ENCODE measurements at places on chromosomes 6 and 20.

GRCh38 chr6:39088331-39088730 lies 26.7 kb downstream of the SAYSD1 start:
- no peak for DNase-seq

DNA sequence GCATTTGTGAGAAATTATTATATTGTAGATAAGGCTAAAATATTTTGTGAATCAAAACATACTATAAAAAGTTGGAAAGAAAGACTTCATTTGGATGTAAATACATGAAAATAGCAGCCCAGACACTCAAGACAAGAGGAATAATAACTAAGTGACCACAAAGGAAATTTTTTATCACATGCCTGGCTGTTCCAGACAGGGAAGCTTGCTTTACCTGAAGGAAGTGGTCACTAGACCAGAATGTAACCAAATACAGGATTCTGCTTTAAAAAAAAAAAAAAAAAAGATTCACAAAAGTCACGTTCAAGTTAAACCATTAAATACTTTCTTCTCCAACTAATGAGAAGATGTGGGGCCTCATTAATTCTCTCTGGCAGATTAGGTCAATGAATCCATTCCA lies 9.3 kb upstream of the HLA-DQB2 start:
- no peak for DNase-seq

DNA sequence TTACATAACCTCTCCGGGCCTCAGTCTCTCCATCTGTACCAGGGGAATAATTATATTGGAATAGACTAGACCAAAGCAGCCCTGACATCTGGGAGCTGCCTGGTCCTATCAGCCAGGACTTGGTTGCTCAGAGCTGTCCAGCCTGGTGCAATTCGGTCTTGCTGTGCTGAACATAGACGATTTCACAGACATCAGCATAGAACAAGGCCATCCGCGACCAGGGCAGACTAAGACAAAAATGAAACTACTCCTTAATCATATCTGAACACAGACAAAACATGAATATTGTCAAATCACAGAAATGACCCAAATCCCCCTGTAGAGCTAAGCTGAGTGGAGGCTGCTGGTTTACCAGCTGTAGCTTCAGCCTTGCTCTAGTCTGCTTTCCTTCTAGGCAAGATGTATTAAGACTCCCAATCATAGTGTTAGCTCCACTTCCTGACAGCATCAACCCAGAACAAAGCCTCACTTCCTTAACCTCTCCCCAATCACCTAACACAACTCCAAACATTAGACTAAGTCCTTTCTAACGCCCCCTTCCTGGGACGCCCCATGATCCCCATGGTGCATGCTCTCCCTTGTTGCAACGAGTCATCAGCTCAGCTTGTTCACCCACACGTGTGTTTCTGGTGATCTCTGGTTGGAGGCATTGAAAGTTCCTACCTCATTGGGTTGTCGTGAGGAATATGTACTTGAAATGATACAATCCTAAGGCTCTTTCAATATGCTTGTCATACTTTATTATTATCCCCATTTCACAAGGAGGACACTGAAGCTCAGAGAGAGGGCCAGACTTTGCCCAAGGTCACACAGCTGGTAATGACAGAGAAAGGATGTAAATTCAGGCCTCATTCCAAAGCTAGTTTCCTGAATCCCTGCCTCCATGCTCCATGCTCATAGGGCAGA lies 3.5 kb upstream of the MAPK13 start:
- no peak for DNase-seq

DNA sequence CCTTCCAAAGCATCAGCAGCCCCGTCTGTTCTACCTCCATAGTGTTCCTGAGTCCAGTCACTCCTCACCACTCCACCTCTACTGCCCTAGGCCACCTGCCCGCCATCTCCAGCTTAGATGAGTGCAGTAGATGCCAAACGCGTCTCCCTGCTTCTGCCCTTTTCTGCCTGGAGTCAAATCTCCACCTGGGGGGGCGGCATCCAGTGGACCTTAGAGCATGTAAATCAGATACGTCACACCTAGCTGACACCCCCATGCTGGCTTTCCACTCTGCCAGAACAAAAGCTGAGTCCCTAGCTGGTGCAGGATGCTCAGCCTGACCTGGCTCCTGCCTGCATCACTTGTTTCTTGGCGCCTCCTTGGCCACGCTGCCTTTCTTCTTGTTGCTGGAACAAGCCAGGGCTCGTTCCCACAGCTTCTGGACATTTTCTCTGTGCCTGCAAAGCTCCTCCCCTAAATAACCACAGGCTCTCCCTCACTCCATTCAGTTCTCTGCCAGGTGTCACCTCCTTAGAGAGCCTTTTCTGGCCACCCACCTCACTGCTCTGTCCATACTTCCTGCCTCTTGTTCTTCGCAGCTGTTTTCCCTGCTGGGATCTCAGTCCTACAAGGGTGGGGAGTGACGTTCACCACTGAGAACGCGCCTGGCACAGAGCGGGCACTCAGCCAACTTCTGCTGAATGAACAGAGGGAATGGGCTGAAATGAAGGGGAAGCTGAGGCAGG lies 5.8 kb downstream of the DDR1 start:
- DNase-seq: no peak

DNA sequence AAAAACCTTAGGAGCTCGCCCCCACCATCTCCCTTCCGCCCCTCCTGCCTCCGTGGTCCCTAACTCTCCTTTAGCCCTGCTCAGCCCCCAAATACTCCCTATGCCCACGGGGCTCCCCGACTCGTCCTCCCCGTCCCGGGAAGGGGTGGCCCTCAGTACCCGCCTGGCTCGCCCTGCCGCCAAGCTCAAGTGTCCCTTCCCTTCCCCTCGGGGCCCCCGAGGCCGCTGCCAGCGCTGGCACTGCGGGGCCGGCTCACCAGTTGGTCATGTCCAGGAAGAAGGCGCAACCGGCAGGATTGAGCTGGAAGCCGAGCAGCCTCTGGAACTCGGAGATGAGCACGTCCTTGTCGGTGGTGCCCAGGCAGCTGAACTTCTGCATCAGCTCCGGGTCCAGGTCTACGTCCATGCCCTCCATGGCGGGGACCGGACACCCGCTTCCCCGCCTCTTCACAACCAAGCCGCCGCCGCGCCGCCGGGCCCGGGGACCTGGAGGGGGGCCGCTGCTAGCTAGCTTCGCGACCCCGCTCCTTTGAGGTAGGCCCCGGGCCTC lies 303 bp downstream of the ILRUN start:
- peak; percentile 20 for DNase-seq

DNA sequence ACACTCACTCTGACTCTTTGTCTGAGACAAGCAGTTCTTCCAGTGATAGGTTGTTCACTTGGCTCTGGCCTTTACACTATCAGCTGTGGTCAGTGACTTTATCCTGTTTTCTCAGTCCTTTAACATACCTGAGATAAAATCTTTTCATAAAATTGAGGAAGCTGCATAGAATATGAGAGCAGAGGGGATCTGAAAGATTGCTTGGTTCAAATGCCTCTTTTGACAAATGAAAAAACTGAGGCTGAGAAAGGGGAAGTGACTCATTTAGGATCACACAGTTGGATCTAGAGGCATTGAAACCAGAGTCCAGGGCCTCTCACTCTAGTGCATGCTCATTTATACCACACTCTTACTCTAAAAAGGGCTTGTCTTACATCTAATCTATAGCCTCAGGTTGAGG lies 277.0 kb upstream of the TBX18 start:
- DNase-seq: no peak

GRCh38 chr6:36677753-36678487 lies 594 bp upstream of the CDKN1A start:
- no peak for DNase-seq

DNA sequence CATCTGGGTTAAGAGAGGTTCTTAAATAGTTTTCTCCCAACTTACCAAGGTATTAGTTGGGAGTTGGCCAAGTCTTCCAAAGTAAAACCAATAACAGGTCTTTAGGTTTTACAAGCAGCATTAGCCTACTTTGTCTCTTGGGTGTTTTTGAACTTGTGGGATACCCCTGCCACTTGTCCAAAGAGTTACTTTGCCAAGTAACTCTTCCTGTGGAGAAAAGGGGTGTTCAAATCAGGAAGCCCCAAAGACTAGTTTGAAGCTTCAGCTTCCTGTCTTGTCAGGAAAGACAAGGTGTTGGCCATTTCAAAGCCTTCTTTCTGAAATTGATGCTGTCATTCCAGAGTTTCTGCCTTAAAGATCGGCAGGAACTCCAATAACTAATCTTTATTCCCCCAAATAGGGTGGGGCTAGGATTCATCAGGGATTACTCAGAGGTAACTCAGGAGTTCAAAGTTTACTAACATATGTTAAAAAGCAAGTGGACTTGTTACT lies 822 bp downstream of the RAB22A start:
- DNase-seq: no peak

GRCh38 chr6:157887892-157888291 lies 64.8 kb downstream of the SNX9 start:
- no peak for DNase-seq

DNA sequence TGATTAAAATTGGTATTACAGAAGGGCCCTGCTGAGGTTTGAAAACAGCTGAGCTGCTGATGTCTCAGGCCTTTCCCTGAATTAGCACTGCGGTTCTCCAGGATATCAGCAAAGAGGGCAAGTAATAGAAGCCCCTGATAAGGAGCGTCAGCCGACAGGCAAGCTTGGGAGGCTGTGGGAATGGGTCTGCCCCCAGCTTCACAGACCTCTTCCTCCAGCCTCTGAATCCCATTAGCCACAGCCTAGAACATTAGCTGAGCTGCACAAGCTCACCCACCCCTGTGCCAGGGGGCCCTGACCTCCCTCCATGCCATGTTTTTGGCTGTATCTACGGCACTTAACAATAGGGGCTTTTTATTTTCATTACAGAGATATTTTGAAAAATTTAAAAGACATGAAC lies 59.9 kb downstream of the VAPB start:
- no peak for DNase-seq

- no peak for DNase-seq
Measured at GRCh38 chr6:20652299-20653084, 118.2 kb downstream of the CDKAL1 start.

- no peak for DNase-seq
Measured at GRCh38 chr6:133339543-133340384, 98.6 kb downstream of the EYA4 start.

GRCh38 chr6:158765499-158766068 lies 53.6 kb downstream of the EZR start:
- DNase-seq: no peak

- DNase-seq: no peak
Measured at GRCh38 chr6:51792273-51793030, 295.0 kb downstream of the PKHD1 start.

DNA sequence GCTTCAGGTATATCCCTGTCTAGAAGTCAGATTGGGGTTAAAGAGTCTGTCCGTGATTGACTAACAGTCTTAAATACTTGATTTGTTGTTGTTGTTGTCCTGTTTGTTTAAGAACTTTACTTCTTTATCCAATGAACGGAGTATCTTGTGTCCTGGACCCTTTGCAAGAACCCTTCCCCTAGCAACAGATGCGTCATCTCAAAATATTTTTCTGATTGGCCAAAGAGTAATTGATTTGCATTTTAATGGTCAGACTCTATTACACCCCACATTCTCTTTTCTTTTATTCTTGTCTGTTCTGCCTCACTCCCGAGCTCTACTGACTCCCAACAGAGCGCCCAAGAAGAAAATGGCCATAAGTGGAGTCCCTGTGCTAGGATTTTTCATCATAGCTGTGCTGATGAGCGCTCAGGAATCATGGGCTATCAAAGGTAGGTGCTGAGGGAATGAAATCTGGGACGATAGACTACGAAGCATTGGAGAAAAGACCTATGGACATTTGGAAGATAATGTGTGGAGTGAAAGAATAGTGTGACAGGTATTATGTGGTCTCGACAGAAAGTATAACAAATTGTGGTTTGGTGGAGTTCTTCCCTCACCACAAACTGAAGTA lies at the start of gene HLA-DRA:
HLA-DRA (plus strand) TSS at position 286 of the 613 bp plus-strand sequence; CDS start at position 350, 64 bp downstream.
- no peak for DNase-seq

GRCh38 chr6:21559238-21559637 lies 34.3 kb upstream of the SOX4 start:
- DNase-seq: no peak

DNA sequence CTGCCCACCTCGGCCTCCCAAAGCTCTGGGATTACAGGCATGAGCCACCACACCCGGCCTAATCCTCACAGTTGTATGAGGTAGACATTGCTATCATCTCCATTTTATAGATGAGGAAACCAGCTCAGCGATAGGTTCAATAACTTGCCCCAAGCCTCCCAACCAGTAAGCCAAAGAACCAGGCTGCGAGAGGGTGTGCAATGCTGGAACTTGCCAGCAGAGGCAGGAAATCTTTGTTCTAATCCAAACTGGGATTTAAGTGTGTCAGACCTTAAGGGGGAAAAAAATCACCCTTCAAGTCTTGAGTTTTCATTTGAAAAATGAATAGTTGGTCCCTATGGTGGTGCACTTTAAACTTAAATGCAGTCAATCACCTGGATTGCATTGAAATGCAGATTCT lies 20.1 kb upstream of the RNGTT start:
- DNase-seq: no peak

GRCh38 chr6:137808836-137809315 lies 58.2 kb upstream of the TNFAIP3 start:
- DNase-seq: no peak

GRCh38 chr6:51743999-51744398 lies 343.4 kb downstream of the PKHD1 start:
- no peak for DNase-seq

- no peak for DNase-seq
Measured at GRCh38 chr6:52617087-52617486, 40.2 kb upstream of the TRAM2 start.

DNA sequence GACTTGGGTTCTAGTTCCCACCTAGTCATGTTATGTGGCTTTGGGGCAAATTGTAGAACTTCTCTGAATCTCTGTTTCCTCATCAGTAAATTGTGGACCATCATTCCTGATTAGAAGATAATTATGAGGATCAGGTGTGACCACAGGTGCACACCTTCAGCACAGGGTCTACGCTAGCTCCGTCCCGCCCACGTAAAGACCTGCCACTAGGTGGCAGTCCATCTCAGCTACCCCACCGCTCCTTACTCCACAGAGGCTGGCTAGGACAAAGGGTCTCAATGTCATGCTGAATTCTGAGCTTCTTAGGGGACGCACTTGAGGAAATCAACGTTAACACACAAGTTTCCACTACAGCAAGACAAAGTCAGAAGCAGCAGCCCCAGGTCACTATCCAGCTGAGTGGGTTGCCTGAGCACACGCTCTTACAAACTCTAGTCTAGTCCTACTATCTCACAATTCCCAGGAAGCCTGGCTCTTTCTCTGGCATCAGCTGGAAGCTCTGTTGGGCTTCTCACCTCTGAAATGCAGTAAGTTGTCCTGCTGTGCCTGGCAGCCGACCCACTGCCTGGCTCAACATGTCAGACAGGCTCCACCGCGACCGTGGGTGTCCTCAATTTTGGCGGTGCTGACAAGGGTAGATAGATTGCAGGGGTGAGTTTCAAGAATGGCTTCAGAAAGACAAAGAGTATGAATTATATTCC lies 2.0 kb upstream of the PLCG1 start:
- DNase-seq: no peak

GRCh38 chr6:21616005-21616404 lies 22.5 kb downstream of the SOX4 start:
- DNase-seq: no peak

GRCh38 chr6:107421696-107422256 lies 37.6 kb downstream of the PDSS2 start:
- DNase-seq: no peak

Measured in T-helper 1 cell (primary cell).